ENCODE measurements at places on chromosomes 5 and 9.

DNA sequence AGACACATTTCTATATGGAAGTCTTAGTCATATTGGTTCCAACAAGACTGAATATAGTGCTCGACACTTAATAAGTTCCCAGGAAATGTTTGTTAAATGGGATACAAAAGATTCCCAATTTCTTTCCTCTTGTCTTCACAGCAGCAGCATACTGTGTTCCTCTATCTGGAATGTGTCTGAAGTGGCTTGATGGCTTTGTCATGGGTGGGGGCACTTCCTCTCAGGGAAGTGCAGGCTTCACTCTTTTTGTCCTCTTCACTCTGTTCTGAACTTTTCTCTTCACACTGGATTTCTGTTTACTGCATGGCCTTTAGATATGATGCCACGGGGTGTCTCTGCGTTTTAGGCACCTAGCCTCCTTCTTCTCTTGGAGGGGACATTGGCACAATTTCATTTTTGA is 127.7 kb upstream of the C9orf72 start:
- DNase-seq, result no peak

- DNase-seq, result no peak
Measured at GRCh38 chr5:142935014-142935413, 164.8 kb downstream of the ARHGAP26 start.

DNA sequence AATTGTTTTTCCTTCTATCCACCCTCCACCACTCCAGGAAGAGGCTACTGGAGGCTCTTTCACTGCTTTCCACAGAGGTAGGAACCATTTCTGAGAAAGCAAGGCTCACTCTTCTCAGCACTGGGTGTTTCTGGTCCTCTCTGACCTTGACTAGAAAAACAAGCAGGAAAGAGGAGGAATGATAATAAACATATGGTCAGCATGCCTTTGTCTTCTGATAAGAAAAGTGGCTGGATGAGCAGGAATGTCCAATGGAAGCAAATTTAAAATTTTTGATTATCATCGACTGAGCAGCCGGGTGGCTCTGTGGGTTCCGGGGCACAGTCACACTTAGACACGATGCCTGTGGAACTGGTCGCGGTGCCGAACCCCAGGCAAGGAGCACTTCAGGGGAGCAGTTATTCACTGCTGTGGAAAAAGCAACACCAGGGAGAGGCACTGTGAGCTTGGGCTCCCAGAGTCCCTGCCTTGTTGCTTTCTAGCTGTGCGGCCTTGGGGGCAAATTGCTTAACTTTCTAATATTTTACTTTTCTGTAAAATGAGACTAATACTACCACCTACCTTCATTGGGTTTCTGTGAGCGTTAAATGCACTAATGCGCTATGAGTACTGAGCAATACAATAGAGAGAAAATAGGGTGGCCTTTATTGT is 157.0 kb upstream of the LHFPL2 start:
- no peak for DNase-seq

GRCh38 chr5:77718934-77719610 is 57.1 kb downstream of the TBCA start:
- DNase-seq, result no peak

GRCh38 chr5:42985129-42986037 is 54.7 kb downstream of the ANXA2R start:
- no peak for DNase-seq

DNA sequence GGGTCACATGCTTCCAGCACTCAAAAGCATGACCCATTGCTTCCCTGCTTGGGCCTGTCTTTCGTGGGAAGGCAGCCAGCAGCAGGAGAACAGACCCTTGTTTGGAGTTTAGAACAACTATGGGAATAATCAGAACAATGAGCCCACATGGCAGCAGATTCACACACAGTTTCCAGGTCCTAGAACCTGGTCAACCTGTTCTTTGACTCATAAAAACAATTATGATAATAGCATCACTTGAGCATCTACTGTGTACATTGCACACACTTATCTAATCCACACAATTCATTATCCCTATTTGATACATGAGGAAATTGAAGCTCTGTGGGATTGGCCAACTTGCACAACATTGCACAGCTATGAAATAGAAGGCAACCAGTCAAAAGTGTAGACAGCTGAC is 41.7 kb downstream of the KLF4 start:
- no peak for DNase-seq

DNA sequence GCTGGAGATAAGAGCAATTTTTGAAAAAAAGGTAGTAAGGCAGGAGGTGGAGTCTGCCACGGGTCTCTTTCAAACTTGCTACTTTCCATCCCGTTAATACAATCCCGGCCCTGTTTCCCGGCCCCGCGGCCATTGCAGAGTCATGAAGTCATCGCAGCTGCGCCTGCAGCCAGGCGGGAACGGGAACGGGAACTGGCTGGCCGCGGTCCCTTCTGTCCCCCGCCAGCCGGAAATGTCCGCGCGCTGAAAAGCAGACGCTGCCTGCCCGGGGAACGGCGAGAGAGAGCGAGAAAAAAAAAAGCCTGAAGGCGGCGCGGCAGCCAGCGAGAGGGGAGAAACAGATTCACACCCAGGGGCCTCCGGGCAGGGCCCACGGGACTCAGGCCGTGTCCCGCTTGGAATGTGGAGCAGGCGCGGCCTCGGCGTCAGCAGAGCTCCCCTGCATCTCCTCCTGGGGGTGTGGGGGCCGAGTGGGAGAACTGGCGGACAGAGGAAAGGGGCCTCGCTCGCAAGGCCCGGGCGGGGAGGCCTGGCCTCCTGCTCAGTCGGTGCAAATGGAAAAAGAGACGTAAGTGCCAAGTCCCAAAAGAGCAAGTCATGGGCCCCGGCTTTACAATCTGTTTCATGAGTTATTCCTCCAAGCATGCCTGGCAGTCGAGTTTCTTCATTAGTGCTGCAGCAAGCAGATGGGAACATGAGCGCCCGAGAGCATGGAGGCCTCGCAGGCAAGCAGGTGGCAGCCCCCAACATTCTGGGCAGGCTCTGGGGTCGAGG is 201.2 kb upstream of the GAS1 start:
- DNase-seq, result peak; percentile 70

DNA sequence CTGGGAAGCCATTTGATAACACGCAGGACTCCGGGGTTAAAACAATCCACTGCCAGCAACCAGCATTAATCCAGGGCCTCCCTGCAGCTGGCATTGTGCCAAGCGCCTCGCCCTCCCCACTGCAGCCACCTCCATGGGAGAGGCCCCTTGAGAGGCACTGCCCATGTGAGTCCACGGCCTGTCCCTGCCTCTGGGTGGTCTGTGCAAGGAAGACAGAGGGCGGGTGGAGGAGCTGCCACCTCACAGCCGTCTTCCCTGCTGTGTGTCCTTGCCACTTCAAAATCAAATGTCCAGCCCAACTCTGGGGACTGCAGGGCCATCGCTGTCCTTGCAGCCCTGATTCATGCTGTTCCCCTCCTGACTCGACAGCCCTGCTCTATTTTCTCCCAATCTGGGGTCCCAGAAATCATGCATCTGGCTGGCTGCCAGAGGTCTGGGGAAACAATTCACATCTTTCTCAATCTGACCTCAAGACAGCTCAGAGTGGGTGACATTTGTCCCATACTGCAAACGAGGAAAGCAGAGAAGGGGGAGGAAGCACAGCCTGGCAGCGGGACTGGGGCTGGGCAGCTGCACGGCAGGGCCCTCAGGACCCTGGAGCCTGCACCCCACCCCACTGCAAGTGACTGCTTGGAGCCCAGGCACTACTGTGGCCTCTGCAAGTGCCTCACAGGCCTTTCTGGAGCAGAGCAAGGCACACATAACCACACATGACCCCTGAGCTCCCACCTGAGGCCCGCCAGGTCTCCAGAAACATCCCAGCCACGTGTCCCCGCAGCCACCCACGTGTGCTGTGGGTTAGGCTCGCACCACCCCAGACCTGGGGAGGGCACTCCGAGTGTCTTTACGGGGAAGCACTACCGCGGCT is 15.7 kb downstream of the BRD3OS start:
- DNase-seq, result peak; percentile 48

- no peak for DNase-seq
Measured at GRCh38 chr9:128728298-128728697, 4.4 kb upstream of the ZDHHC12 start.

DNA sequence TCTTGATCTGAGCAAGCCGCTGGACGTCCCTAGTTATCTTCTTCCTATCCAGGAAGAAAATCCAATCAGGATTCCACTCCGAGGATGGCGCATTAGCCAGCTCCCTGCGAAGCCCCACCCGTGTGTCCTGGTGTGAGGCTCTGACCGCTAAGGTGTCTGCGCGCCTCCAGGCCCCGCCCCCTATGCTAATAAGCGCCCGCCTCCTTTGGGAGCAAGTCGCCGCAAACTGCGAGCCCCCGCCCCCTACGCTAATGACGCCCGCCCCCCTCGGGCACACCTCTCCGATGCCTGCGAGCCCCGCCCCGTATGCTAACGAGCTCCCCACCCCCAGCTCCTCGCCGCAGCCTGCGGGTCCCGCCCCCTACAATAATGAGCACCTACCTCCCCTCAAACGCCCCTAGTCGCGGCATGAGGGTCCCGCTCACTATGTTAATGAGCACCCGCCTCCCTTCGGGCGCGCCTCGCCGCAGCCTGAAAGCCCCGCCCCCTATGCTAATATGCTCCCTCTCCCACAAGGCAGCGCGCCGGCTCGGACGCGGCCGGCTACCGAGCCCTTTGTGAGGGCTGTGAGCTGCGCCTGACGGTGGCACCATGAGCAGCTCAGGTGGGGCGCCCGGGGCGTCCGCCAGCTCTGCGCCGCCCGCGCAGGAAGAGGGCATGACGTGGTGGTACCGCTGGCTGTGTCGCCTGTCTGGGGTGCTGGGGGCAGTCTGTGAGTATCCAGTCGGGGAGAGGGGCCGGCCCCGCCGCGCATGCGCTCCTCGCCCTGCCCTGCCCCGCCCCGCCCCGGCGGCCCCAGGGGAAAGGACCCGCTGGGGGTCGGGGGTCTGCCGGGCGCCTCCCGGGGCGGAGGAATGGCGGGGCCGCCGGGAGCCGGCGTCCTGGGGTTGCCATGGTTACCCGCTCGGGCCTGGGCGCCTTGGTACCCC is at the start of gene CACFD1:
Gene CACFD1 (plus strand): TSS at position 503 of the 929 bp plus-strand sequence. CDS start 89 bp downstream, at position 592.
- peak; percentile 98 for DNase-seq

DNA sequence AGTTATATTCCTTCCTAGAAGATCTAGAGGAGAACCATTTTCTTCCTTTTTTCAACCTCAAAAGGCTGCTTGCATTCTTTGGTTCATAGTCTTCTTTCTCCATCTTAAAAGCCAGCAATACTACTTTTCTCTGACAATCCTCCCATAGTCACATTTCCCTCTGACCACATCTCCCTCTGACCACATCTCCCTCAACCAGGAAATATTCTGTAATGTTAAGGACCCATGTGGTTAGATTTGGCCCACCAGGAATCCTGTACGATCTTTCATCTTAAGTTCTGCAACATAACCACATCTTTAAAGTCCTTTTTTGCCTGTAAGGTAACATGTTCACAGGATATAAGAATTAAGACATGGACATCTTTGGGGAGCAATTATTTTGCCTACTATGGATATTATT is 179.4 kb upstream of the SPEF2 start:
- DNase-seq, result no peak

DNA sequence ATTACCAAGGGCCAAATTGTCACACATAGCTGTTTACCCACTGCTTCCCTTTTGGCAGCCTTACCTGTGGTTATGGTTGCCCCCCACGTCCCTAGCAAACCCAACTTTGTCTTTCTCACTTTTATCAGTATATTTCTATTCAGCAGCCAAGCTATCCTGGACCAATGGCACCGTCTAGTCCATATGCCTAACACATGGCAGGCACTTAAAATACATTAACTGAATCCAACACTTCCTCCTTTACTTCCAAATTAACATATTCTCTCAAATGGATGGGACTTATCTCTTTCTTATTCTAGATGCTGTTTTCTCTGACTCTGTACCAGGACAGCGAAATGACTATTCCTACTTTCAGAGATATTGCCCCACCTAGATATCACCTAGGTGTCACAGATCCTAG is 50.9 kb upstream of the SLC44A1 start:
- no peak for DNase-seq

- DNase-seq, result no peak
Measured at GRCh38 chr9:92029553-92029952, 79.5 kb upstream of the ROR2 start.

DNA sequence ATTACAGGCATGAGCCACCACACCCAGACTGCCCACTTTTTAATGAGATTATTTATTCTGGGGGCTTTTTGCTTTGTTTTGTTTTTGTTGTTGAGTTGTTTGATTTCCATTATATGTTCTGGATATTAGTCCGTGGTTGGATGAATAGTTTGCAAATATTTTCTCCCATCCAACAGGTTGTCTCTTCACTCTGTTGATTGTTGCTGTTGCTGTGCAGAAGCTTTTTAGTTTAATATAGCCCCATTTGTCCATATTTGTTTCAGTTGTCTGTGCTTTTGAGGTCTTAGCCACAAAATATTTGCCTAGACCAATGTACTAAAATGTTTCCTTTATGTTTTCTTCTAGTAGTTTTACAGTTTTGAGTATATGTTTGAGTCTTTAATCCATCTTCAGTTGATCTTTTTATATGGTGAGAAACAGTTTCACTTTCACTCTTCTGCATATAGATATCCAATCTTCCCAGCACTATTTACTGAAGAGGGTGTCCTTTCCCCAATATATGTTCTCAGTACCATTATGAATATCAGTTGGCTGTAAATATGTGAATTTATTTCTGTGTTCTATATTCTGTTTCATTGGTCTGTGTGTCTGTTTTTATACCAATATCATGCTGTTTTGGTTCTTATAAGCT is 30.2 kb upstream of the TBCA start:
- DNase-seq, result no peak

DNA sequence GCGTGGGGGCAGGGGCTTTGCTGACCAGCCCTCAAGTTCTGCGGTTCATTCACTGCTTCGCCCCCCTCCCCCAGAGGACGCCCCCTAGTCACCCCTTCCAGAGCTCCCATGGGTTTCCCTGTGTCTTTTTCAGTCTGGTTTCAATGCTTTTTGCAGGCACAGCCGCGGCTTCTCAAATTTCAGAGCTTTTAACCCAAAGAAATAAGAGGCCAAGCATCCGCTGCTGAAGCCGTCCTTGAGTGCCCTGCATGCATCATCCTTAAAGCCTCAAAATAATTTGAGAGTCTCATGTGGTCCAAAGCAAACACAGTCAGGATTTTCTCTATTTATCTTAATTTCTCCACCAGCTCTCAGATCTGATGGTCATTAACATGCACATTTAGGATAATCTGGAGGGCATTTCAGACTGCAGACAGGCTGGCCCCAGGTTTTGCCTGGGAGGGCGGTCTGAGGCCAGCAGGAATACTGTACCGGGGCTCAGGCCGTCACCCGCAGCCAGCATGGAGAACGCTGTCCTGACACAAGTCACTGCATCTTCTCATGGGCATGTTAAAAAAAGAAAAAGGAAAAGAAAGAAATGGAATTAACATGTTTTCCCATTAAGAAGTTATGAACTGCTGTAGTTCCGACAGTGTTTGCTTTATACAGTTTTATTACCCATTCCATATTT is 420.8 kb upstream of the IRX4 start:
- DNase-seq, result no peak

DNA sequence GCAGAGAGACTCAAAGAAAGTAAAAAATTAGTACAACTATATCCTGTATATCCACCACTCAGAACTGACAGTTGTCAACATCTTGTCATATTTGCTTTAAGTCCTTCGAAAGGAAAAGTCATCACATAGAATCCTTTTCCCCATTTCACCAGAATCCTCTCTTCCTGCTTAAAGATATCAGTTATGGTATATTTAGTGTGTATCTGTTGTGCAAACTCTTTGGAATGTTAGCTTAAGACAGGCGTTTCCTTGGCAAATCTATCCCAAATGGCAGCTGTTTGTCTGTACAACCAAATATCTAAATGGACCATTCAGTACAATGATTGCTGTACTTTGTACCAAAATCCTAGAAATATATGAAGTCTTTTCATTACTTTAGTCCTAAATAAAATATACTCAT is 98.5 kb downstream of the ITGA1 start:
- no peak for DNase-seq

- DNase-seq, result no peak
Measured at GRCh38 chr5:121315786-121316185, 535.9 kb upstream of the FTMT start.
